ENCODE measurements at places on chromosomes 7 and 10. TPM values are rescaled to one million over a fixed set of nuclear protein-coding genes. Genes with fewer than 3 reads are reported as not detected.

CUZD1 gene
- total RNA-seq: 1.1 TPM

ZNF467 gene
- 3.2 TPM for total RNA-seq

UNCX gene
- total RNA-seq: not detected

MNX1 gene
- 0.47 TPM for total RNA-seq

CPA4 gene
- total RNA-seq: 4.3 TPM

All from MCF 10A (cell line).